ENCODE measurements at places on chromosomes 1 and 21.
A peak's percentile ranks its signal among the peaks of the same experiment; 100 is the strongest.

DNA sequence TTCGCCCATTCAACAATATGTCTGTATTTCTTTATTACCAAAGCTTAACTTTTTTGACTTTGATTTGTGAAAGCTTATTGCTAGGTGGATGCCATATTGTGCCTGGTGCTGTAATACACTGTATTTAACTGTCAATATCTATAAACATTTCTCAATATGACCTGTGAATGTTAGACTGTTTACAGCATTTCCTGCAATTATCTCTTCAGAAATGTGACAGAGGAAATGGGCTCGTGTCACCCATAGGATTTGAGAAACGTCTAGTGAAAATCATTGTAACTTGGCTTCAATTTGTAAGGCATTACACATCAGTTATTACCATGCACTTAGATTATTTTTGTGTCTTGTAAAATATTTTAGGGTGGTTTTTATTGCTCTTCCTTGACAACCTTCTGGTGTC, 237.8 kb upstream of the ADGRL2 start:
- DNase-seq = no peak

DNA sequence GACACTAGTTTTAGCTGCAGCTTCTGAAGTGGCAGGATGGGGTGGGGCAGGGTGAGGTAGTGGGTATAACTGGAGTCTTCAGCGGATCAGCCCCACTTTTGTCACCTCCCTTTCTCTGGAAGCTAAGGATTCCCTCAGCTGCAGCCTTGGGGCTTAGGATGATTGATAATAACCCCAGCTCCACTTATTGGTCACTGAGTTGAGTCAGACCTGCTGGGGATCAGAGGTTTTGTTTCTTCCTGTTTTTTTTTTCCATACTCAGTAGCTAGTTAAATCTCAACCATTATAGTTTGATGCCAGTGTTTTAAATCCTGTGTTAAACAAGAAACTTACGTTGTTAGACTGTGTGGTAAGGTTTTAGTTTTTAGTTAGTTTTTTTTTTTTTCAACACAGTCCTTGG, 57.2 kb downstream of the LAMC1 start:
- no peak for DNase-seq

- DNase-seq = peak; percentile 35
These were observed 40.2 kb downstream of the IL12RB2 start for GRCh38 chr1:67347688-67348472.

- no peak for DNase-seq
These were observed 258.3 kb upstream of the SGIP1 start for GRCh38 chr1:66275601-66276023.

- DNase-seq = no peak
These were observed 284.5 kb downstream of the PTPRU start for GRCh38 chr1:29520571-29521437.

GRCh38 chr1:36351227-36351977, 28.0 kb upstream of the EVA1B start:
- peak; percentile 30 for DNase-seq

- DNase-seq = no peak
These were observed 46.2 kb downstream of the ARHGAP29 start for GRCh38 chr1:94191216-94191615.

DNA sequence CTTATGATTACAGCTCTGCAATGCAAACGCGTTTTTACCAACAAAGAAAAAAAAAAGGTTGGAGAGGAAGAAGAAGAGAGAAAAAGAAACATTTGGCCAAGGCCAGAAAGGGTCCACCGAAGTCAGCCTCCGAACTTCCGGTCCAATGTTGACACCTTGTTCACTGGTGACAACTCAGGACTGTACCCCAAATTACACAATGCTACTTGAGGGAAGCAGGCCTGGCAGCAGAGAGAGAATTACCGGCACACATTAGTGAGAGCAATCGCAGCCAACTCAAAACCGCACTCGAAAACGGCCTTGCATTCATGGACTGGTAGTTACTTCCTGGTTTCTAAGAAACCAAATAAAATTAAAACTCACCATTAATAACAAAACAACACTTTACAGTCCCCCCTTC, 652.5 kb downstream of the KIF26B start:
- DNase-seq = no peak

- no peak for DNase-seq
These were observed 495 bp downstream of the PI4KB start for GRCh38 chr1:151326619-151327222.

DNA sequence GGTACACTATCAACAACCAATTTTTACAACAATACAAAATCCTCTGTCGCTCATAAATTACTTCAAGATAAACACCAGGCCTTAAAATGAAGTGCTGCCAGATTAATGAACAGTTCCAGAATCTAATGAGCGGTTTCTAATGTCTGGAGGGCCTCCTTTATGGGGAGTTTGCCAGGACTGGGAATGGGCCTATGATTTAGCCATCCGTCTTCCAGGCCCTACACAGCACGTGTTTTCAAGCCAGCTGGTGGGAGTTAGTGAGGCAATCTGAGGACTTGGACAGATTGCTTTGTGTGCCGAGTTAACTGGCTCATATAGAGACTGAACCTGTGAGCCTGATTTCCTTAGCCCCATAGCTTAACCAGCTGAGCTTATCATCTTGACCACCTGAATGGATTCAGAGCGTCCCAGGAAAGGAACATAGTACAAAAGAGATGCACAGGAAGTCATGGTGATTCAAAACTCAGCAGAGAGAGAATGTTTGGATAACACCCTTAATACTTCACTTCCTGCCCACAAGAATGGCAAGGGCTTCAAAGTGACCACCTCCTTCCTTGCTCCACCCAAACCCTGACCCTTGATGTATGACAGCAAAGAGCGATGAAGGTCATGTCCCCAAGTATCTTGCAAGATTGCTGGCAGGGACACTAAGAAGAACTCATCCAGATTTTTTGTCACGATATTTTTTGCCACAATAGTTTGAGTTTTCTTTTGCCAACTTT, 143.5 kb downstream of the SLC30A10 start:
- no peak for DNase-seq

DNA sequence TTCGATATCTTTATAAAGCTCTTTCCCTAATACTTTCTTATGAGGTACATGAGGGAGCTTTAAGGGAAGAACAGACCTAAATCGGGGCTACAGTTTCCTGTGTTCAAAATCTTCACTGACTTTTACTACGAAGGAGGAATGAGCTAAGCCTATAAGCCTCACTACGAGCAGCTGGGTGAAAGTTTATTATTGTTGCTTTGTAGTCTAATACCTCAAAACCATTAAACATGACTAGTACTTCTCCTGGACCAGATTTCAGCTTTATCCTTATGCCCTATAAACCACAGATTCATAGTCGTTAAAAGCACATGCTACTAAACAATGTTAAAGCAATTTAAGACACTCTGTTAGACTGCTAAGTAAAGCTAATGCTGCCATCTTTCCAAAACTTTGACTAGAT, 30.2 kb downstream of the NDC1 start:
- no peak for DNase-seq

DNA sequence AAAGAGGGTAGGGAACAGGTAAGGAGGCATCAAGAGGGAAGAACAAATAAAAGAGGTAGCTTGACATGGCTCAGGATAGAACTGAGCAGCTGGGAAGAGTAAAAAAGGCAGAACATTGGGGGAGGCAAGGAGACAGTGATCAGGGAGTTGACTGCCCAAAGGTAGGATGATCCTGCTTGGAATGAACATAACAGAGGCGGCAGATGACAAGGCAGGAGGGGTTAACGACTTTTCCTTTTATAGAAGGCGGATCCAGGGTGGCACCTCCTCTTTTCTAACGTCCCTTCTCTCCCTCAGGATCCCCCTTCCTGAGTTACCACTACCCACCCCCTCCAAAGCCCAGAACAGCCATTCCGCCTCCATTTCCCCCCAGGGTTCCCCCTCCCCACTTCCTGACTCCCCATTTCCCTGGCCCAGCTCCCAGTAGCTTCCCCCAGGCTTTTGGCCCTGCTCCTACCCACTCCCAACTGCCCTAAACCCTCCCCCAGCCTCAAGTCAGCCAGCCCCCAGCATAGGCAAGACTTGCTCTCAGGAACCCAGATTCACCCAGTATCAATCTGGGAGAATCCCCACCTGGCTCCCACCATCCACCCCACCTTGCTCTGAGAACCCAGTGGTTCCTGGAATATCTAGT, 769 bp upstream of the ADAMTS4 start:
- no peak for DNase-seq

DNA sequence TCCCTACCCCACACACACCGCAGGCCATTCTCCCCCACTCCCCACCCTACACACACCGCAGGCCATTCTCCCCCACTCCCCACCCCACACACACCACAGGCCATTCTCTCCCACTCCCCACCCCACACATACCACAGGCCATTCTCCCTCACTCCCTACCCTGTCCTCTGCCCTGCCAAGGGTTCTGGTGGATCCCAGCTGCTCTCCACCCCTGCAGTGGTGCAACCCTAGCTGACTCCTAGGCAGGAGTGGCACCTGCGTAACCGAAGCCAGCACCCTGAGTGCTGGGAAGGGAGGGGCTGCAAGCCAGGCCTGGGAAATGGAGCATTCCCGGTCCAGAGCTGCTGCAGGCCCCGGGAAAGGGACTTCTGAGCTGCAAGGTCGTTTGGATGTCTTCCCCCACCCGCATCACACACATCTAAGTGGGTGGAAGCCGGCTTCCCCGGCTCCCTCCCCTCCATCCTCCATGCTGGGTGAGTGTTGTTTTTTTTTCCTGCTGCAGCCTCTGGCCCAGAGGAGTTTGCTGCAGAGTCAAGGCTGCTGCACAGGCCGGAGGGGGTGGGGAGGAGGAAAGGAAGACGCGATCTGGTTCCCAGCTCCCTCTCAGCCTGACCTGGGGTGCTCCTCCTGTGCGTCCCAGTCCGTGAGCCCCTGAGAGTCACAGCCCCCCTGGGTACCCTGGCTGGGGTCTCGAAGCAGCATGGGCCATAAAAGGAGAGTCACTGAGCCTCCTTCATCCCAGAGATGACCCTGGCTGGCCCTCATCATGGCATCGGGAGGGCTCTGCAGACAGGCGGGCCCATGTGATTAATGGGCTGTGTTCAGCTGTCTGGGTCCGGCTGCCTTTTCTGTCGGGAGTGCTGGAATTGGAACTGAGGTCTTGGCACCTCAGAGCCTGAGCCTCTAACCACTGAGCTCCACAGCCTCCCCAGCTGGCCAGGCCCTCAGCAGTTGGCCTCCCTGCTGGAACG, 16.1 kb downstream of the H6PD start:
- DNase-seq = no peak

GRCh38 chr1:87186346-87186745, 142.3 kb upstream of the LMO4 start:
- DNase-seq = no peak

DNA sequence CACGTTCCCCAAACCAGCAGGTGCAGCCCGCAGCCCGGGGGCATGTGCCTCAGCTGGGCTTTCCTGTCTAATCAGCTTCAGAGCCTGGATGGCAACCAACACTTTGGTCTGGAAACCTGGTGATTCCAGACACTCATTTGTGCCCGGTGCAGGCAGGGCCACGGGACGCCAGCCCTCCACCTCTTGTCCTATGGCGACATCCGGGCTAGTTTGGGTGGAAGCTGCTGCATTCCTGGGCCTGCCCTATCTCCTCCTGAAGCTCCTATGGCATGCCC, 111.8 kb downstream of the WDR4 start:
- no peak for DNase-seq
